Left renal pelvis (tissue), 4 donors: ENCODE measurements at places on chromosomes 13 and 19.

DNA sequence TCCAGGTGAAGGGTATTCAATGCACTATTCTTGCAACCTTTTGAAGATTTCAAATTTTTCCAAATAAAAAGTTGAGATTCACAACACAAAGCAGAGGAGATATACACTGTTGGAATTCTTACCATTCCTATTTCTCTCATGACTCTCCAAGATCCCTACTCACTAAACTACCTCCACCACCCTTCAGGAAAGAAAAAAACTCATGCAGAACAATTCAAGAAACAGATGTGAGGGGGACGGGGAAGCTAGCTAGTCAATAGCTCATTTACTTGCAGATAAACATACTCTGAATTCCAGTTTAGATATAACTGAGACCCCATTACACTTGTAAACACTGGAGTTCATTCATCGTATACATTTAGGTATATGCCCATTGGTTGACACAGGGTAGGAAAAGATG is 90.0 kb upstream of the SERP2 start:
- no peak for DNase-seq

- no peak for DNase-seq
Observed at GRCh38 chr19:36152019-36152351, 262 bp downstream of the COX7A1 start.

GRCh38 chr13:26855071-26855470 is 94.5 kb upstream of the GPR12 start:
- no peak for DNase-seq

GRCh38 chr19:55540619-55541018 is 3.7 kb upstream of the SBK2 start:
- no peak for DNase-seq

DNA sequence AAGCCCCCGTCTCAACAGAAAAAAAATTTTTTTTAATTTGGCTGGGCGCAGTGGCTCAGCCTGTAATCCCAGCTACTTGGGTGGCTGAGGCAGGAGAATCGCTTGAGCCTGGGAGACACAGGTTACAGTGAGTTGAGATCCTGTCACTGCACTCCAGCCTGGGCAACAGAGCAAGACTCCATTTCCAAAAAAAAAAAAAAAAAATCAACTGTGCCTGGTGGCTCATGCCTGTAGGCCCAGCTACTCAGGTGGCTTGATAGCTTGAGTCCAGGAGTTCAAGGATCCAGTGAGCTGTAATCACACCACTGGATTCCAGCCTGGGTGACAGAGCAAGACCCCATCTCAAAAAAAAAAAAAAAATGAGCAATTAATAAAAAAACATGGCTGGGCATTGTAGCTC is 1.3 kb upstream of the DOHH start:
- no peak for DNase-seq

DNA sequence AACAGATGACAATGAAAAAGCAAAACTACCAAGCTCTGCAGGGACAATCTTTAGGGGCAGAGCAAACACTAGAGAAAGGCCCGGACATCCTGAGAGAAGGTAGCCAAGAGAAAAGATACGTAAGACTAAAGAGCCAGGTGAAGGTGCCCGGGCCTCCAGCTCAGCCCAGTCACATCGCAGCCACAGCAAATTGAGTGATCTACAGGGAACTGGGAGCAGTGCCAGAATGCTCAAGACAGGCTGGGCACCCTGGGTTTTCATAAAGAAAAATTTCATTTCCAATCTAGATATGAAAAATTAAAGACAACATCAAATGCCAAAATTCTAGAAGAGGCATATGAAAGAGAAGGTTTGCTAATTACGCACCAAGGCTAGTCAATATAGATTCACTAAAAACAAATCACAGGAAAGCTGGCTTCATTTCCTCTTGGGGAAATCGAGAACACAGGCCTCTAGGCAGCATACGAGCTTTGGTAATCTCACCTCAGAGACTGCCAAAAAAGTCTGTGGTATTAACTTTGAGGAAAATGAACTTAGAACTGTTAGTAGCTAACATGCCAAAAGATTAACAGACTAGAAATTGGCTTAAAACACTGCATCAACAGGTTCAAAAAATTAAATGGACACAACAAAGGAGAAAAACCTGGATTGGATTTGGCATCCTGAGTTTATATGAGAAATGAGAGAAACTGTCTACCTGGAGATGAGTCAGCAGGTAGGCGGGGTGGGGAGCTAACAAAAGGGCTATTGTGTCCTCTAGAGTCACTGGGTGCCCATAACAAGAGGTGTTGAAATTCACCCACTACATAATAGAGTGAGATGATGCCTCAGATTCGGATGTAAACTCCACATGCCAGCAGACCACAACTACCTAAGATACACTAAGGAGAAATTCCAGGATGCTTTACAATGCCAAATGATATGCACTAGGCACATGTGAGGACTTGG is 6.6 kb downstream of the ANKRD10 start:
- DNase-seq: no peak

DNA sequence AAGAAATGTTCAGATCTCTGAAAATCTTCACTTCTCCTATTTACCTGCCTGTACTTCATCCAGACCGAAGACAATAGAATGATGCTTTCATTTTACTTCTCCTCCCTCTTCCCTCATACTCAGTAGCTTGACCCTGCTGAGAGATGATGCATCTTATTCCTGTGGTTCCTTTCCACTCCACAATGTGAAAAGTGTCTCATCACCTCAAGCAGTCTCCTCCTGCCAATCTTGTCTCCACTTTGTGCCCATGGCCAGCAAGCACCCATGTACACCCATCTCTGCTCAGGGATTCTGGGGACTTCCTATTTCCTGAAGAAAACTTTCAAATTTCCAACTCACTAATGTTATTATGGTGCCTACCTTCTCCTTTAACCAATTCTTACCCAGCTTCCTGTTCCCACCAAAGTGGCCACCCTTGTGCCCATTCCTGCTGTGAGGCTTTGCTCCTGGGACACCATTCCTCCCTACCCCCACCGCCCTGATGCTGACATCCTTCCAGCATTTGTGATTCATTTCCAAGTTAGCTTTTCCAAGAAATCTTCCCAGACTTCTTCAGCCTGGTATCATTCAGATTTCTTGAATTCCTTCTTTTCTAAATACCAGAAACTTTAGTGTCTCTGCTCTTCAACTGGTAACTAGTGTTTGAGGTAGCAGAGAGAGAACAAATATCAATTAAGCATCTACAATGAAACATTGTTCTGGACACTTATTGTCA is 212.5 kb downstream of the POSTN start:
- DNase-seq: no peak
